Activated CD4-positive, alpha-beta T cell treated with anti-CD3 and anti-CD28 coated beads for 36 hours (primary cell): ENCODE measurements at places on chromosomes 7 and 10. TPM values are rescaled to one million over a fixed set of nuclear protein-coding genes. Genes with fewer than 3 reads are reported as not detected.

- peak; percentile 4 for DNase-seq
- H3K4me1 ChIP-seq: peaks cover 11% of the 10 kb centered on the region
- no peak overlapping the region for H3K27ac ChIP-seq
- peaks cover 13% of the 10 kb centered on the region for H3K27me3 ChIP-seq
- H3K36me3 ChIP-seq: no peaks in the 10 kb centered on the region
These were observed 33.0 kb downstream of the RASGEF1A start for GRCh38 chr10:43233601-43234430.

DNA sequence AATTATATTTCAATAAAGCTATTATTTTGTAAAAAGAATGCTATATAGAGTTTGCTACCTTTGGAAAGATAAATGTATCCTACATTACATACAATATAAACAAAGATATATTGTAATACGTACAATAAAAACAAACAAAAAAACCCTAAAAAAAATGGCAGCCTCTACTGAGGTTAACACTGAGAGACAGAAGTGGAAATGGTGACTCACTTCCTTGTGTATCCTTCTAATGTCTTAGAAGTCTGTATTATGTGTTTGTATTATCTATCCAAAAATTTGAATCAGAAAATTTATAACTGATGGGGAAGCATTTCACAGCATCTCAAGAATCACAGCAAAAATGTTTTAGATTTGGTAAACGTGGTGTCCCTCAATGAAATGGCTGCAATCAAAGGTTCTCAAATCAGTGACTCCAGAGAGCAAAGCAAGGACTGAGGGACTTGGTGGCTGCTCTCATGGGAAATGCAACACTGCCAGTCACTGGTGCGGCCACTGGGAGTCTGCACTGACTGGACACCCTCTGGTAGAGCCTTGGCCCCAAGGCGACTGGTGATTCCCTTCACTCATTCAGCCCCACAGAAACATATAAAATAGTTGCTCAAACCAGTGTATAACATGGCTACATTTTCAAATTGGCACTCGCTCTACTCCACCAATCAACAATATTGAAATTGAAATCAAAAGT lies 53.8 kb downstream of the PANK1 start:
- no peaks in the 10 kb centered on the region for H3K4me1 ChIP-seq
- no peak for DNase-seq
- H3K27ac ChIP-seq: no peak overlapping the region

DNA sequence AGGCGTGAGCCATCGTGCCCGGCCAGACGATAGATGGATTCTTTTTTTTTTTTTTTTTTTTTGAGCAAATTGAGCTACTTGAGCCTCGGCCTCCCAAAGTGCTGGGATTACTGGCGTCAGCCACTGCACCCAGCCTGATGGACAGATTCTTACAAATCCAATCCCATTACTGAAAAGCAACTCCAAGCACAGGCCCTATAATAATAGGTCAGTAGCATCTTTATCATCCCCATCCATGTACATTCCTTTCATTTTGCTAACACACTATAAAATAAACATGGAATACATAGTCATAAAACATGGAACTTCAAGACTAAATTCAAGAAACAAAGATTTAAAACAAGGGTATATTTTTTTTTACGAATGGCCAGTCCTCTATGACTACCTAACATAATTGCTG lies 16.0 kb upstream of the RSBN1L start:
- no peak for DNase-seq
- H3K4me1 ChIP-seq: no peaks in the 10 kb centered on the region
- peaks cover 21% of the 10 kb centered on the region for H3K36me3 ChIP-seq
- H3K27ac ChIP-seq: no peak overlapping the region

GRCh38 chr7:21920936-21921335 lies 24.8 kb downstream of the CDCA7L start:
- H3K36me3 ChIP-seq: peaks cover 10% of the 10 kb centered on the region
- H3K27ac ChIP-seq: no peak overlapping the region
- no peaks in the 10 kb centered on the region for H3K27me3 ChIP-seq
- no peaks in the 10 kb centered on the region for H3K4me1 ChIP-seq

- H3K27ac ChIP-seq: peak overlapping the region; percentile 69
- DNase-seq: no peak
- H3K4me1 ChIP-seq: peaks cover 13% of the 10 kb centered on the region
- H3K4me3 ChIP-seq: peak overlapping the region; percentile 20
- no peaks in the 10 kb centered on the region for H3K36me3 ChIP-seq
These were observed 344.2 kb upstream of the GALNT17 start for GRCh38 chr7:70787771-70788170.

GRCh38 chr10:73253225-73253555 lies 746 bp upstream of the MRPS16 start:
- H3K4me3 ChIP-seq: peak overlapping the region; percentile 94
- no peak for DNase-seq
- H3K27me3 ChIP-seq: no peaks in the 10 kb centered on the region
- peaks cover 34% of the 10 kb centered on the region for H3K36me3 ChIP-seq

- no peak overlapping the region for H3K4me3 ChIP-seq
- H3K27ac ChIP-seq: no peak overlapping the region
- H3K36me3 ChIP-seq: no peaks in the 10 kb centered on the region
These were observed 141.0 kb downstream of the PRKAG2 start for GRCh38 chr7:151735851-151736402.

The LRIT1 gene
- not detected for total RNA-seq

The SKIDA1 gene
- total RNA-seq: 0.54 TPM

The HOGA1 gene
- not detected for total RNA-seq
